ENCODE measurements at places on chromosomes 16 and 17. TPM values are rescaled to one million over a fixed set of nuclear protein-coding genes. Genes with fewer than 3 reads are reported as not detected.

CACNG3 gene
- total RNA-seq = not detected

SLC47A1 gene
- 13.4 TPM for total RNA-seq

SAT2 gene
- total RNA-seq = 81.7 TPM

KCNAB3 gene
- total RNA-seq = 5.9 TPM

PRSS33 gene
- total RNA-seq = not detected

SMIM36 gene
- total RNA-seq = not detected

IFI35 gene
- 47.7 TPM for total RNA-seq

RAB11FIP4 gene
- total RNA-seq = 13.5 TPM

TP53TG3C gene
- not detected for total RNA-seq

PHOSPHO1 gene
- 1.7 TPM for total RNA-seq

OR1A1 gene
- not detected for total RNA-seq

ELMO3 gene
- 17.5 TPM for total RNA-seq

NOG gene
- total RNA-seq = 2.3 TPM

CHST4 gene
- 0.38 TPM for total RNA-seq

SRL gene
- total RNA-seq = 0.64 TPM

ITGAD gene
- 0.20 TPM for total RNA-seq

ABCC6 gene
- 42.5 TPM for total RNA-seq
